ENCODE measurements at places on chromosomes 2 and 18. TPM values are rescaled to one million over a fixed set of nuclear protein-coding genes. Genes with fewer than 3 reads are reported as not detected.

Gene NDC80
- 15.0 TPM for total RNA-seq

- no peak for DNase-seq
Measured at GRCh38 chr2:123085484-123085883, 939.6 kb upstream of the CNTNAP5 start.

GRCh38 chr2:128304330-128304714, 14.3 kb downstream of the HS6ST1 start:
- DNase-seq: no peak

- DNase-seq: peak; percentile 58
Measured at GRCh38 chr2:113390124-113390849, 47.2 kb upstream of the ZNG1B start.

DNA sequence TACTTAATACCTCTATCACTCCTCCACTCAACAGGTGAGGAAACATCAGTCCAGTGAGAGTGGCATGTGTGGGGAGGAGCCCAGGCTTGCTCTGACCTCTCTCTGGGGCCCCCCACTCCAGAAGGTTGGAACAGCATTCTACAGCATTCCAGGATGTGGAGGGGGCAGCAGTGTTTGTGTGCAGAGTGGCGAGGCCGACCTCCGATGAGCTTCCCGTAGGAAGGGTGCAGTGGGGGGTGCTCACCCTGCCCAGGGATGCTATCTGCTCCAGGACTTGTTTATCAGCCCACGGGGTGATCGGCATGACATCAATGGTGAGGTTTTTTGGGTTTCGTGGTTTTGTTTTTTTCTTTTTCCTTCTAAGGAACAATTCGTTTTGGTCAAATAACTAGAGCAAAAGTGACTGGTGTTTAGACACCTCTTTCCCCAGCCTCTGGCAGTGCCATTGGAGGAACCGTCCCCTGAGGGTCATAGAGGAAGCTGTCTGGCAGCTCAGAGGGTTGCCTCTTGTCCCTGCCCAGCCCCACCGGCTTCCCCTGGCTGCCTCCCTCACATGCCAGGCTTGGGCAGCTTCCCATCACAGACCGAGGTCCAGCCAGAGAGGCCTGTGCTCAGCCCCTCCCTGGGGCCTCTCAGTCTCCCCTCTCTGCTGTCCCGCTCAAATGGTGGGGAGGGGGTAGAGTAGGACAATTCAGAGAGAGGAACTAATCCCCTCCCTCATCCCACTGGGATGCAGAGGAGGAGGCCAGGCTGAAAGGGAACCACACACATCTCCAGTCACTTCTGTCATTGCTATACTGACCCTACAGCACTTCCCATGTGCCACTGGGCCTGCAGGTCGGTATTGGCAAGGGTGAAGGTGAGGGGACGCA, 96.5 kb downstream of the ZFP36L2 start:
- DNase-seq: no peak

DNA sequence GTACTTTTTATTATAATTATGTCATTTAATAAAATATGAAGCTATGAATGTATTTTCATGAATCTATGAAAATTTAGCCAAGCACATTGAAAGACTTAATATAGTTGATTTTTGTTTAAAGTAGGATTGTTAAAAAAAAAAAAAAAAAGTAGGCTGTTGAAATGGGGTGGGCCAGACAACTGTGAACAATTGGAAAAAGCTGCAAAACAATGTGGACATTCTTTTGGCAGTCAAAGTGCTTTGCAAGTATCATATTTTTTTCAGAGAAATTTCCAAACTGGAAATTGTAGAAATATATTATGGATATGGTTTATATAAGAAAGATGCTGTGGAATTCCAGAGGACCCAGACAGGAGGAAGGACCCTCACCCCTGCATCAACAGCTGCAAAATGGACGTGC, 82.1 kb downstream of the ETAA1 start:
- no peak for DNase-seq

DNA sequence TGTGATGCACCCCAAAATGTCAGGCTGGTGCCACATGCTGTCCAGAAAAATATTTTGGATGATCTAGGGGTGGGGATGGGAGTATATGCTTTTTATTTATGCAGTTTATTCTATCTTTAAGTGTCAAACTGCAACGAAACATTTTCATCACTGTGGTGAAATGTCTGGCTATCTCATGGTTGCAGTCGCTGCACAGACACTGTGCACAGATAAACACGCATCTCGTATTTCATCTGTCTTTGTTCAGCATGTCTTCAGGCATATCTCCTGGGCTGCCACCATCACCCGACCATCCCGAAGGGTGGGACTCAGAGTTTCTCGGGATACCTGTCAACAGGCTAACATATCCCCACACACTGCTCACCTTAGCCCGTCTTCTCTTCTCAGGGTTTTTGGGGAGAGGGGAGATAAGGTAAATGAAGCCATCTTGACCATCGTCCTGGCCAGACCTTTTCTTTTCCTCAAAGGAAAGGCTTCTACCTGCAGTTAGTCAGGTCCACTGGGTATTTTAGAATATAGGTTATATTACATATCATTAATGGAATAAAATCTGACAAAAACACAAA, 80.7 kb upstream of the NABP1 start:
- DNase-seq: no peak

Gene ANKRD53
- 5.4 TPM for total RNA-seq

- DNase-seq: no peak
Measured at GRCh38 chr2:208358758-208359631, 47.6 kb upstream of the PTH2R start.

All from progenitor cell of endocrine pancreas (in vitro differentiated cells).